ENCODE measurements at places on chromosomes 5 and 9. TPM values are rescaled to one million over a fixed set of nuclear protein-coding genes. Genes with fewer than 3 reads are reported as not detected.

DNA sequence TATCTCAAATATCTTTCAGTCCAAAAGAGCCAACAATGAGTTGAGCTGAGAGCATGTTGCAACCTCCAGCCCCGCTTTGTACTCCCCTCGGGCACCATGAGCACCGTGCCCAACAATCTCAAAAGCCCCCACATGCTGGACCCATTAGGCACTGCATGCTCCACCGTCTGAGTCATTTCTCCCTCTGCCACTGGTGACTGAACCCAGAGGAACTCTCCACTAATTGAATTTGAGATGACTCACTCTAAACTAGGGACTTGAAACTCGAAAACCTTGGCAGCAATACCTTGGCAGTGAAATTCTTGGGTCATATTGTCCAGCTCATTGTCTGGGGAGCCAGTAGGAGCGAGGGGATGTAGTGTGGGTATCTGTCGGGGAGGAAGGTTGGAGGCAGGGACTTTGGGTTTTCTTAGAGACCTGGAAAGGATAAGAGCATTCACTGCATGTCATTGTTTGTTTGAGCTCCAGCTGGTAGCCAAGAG lies 49.9 kb upstream of the SLIT3 start:
- no peak overlapping the region for H3K4me3 ChIP-seq
- H3K27ac ChIP-seq: peak overlapping the region; percentile 98
- no peaks in the 10 kb centered on the region for H3K36me3 ChIP-seq
- H3K4me1 ChIP-seq: peaks cover 66% of the 10 kb centered on the region

- H3K4me1 ChIP-seq: no peaks in the 10 kb centered on the region
- no peak for DNase-seq
- H3K27ac ChIP-seq: no peak overlapping the region
- H3K36me3 ChIP-seq: no peaks in the 10 kb centered on the region
- peaks cover 64% of the 10 kb centered on the region for H3K27me3 ChIP-seq
Measured at GRCh38 chr5:178057839-178058238, 55.5 kb upstream of the N4BP3 start.

- H3K27ac ChIP-seq: no peak overlapping the region
- H3K27me3 ChIP-seq: no peaks in the 10 kb centered on the region
- no peak for DNase-seq
- no peak overlapping the region for H3K4me3 ChIP-seq
- no peaks in the 10 kb centered on the region for H3K36me3 ChIP-seq
- peaks cover 5% of the 10 kb centered on the region for H3K4me1 ChIP-seq
Measured at GRCh38 chr9:76198336-76198735, 195.9 kb downstream of the RFK start.

GRCh38 chr9:124363326-124364096 lies 51.7 kb downstream of the PSMB7 start:
- DNase-seq: no peak
- no peak overlapping the region for H3K4me3 ChIP-seq
- no peaks in the 10 kb centered on the region for H3K27me3 ChIP-seq
- peaks cover 13% of the 10 kb centered on the region for H3K4me1 ChIP-seq

DNA sequence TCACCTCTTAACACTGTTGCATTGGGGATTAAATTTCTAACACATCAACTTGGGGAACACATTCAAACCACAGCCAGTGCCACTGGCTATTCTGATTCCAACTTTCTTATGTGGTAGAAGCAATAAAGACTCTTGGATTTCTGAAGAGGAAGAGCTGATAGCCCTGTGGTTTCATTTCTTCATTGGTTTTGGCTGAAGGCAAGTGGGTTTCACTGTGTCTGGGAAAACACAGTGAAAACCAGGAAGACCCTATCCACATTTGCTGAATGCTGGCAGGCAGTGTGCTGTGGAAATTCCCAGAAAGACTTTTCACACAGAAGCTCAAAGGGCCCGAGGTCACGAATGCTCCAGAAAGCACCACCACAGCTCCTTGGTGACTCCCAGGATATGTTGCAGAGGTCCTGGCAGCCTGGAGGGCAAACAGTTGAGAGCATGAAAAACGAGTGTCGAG lies 67.1 kb downstream of the DAPK1 start:
- H3K27ac ChIP-seq: no peak overlapping the region
- H3K4me1 ChIP-seq: peaks cover 27% of the 10 kb centered on the region
- H3K27me3 ChIP-seq: no peaks in the 10 kb centered on the region
- 0 out of 2 replicates have a peak, but pooled peaks cover 6% of the 10 kb centered on the region for H3K36me3 ChIP-seq
- DNase-seq: no peak
- no peak overlapping the region for H3K4me3 ChIP-seq

- H3K4me3 ChIP-seq: no peak overlapping the region
- no peaks in the 10 kb centered on the region for H3K36me3 ChIP-seq
- DNase-seq: no peak
- H3K27ac ChIP-seq: no peak overlapping the region
- no peaks in the 10 kb centered on the region for H3K27me3 ChIP-seq
Measured at GRCh38 chr9:20135119-20135697, 346.4 kb upstream of the SLC24A2 start.

GRCh38 chr9:128276574-128277270 lies 646 bp downstream of the SWI5 start:
- no peak overlapping the region for H3K27ac ChIP-seq
- H3K36me3 ChIP-seq: peaks cover 13% of the 10 kb centered on the region
- H3K4me1 ChIP-seq: peaks cover 30% of the 10 kb centered on the region
- no peaks in the 10 kb centered on the region for H3K27me3 ChIP-seq
- no peak for DNase-seq

DNA sequence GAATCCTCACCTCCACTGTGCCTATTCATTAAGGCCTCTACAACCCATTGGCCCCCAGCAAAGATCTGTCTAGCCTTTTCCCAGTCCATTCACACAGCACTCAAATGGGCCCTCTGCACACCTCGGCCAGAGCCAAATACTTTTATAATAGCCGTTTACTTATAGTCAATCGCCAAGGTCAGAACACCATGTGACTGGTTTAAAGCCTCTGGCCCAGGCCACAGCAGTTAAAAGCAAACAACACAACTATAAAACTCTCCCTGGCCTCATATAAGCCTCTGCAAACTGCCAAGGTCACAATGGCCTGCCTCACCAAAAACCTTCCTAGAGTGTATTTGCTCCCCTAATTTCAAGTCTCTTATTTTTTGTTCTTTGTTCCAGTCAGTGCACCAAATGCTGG lies 562.6 kb downstream of the CAAP1 start:
- no peak overlapping the region for H3K27ac ChIP-seq
- DNase-seq: no peak
- H3K36me3 ChIP-seq: no peaks in the 10 kb centered on the region

DNA sequence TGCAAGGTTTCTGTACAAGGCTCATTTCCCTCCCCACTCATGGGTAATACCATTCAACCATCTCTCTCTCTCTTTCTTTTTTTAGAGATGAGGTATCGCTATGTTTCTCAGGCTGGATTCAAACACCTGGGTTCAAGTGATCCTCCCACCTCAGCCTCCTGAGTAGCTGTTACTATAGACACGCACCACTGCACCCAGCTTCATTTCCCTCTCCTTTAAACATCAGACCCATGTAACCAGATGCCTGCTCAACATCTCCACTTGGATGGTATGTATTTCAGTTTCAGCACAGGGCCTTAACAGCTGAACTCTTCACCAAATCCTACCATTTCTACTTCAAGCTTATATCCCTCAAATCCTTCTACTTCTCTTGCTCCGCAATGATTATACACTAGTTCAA lies 117.4 kb downstream of the SSBP2 start:
- H3K4me3 ChIP-seq: no peak overlapping the region
- no peaks in the 10 kb centered on the region for H3K4me1 ChIP-seq
- H3K27ac ChIP-seq: no peak overlapping the region
- H3K36me3 ChIP-seq: no peaks in the 10 kb centered on the region
- DNase-seq: no peak

DNA sequence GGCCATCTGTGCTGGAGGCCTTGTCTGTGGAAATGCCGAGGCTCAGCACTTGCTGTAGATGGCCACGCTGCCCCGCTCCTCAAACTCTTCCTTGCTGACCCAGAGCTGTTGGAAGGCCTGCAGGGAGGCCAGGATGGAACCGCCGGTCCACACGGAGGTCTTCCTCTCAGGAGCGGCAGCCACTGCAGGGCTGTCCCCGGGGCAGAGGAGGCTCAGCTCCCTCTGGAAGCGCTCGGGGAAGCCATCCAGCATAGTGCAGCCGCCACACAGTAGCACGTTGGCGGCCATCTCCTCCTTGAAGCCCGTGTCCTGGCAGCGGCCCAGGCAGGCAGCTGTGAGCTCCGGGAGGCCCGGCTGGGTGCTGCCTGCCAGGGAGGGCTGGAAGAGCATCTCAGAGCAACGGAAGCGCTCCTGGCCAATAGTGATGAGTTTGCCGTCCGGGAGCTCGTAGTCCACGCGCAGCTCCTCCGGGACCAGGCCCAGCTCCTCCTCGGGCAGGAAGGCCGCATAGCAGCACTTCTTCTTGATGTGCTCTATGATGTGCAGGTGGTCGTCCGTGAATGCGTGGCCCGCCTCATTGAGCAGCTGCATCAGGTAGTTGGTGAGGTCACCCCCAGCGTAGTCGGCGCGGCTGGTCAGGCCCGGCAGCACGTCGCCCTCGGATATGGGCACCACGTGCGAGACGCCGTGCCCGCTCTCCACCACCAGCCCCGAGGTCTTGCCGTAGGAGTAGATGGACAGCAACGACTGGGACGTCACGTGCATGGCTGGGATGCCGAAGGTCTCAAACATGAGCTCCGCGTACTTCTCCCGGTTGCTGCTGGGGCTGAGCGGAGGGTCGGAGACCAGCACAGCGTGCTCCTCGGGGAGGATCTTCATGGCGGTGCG lies 901 bp downstream of the ACTL7B start:
- no peaks in the 10 kb centered on the region for H3K4me1 ChIP-seq
- DNase-seq: no peak
- H3K27ac ChIP-seq: no peak overlapping the region

DNA sequence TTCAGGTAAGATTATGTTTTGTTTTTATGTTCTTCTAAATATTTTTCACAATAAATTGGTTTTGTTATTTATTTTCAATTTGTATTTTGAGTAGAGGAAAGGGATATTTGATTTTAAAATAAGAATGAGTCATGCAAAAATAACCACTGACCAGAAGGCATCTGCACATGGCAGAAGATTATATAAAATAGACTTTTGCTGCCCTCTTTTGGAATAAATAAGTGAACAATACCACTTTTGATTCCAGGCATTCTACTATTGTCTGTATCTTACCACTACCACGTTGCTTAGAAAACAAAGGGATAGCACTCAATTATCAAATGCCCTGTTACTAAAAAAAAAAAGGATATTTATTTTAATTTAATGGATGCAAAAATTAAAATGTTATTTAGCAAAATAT lies 227.3 kb upstream of the ITGA1 start:
- no peaks in the 10 kb centered on the region for H3K27me3 ChIP-seq
- H3K4me3 ChIP-seq: no peak overlapping the region
- no peaks in the 10 kb centered on the region for H3K4me1 ChIP-seq
- H3K27ac ChIP-seq: no peak overlapping the region

DNA sequence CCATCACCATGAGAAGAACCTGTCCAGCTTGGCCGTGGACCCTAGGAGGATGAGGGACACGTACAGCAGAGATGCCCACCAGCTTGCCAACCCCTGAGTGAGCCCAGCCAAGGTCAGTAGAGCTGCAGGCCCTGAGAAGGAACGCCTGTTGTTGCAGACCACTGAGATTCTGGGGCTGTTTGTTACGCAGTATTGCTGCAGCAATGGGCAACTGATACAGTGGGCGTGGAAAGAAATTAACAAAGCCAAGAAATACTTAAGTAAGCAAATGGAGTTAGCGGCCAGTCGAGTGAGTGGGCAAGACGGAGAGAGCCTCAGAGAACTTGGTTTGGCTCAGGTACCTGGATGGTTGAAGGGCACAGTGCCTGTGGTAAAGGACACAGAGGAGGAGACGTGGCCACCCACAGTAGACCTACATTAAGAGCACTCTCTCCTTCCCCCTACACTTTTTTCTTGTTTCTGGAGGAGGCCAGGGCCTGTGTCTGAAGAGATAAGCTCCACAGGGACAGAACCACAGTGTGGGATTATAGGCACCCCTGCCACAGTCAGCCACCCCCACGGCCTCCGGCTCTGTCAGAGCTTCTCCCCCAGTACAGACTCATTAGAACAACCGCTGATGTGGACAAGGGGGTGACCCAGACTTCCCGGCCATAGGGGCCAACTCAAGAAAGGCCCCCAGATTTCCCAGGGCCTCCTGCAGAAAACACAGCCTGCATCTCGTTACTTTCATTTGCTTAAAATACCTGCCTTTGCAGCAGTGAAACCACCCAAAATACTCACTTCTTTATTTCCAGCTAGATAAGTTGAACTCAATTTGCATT lies 40.1 kb upstream of the GRHPR start:
- H3K27ac ChIP-seq: no peak overlapping the region
- no peaks in the 10 kb centered on the region for H3K27me3 ChIP-seq
- H3K4me3 ChIP-seq: no peak overlapping the region

- H3K27me3 ChIP-seq: no peaks in the 10 kb centered on the region
- peaks cover 16% of the 10 kb centered on the region for H3K36me3 ChIP-seq
- no peak for DNase-seq
- peaks cover 33% of the 10 kb centered on the region for H3K4me1 ChIP-seq
- peak overlapping the region; percentile 91 for H3K27ac ChIP-seq
Measured at GRCh38 chr9:93121316-93122241, 12.5 kb downstream of the NINJ1 start.

- DNase-seq: no peak
- H3K27ac ChIP-seq: no peak overlapping the region
- H3K27me3 ChIP-seq: no peaks in the 10 kb centered on the region
- H3K36me3 ChIP-seq: no peaks in the 10 kb centered on the region
- H3K4me3 ChIP-seq: no peak overlapping the region
- H3K4me1 ChIP-seq: no peaks in the 10 kb centered on the region
Measured at GRCh38 chr9:15333376-15333881, 26.4 kb upstream of the TTC39B start.

GRCh38 chr5:139141446-139142204 lies 56.5 kb downstream of the SIL1 start:
- H3K27ac ChIP-seq: no peak overlapping the region
- peak; percentile 15 for DNase-seq
- H3K36me3 ChIP-seq: no peaks in the 10 kb centered on the region
- H3K27me3 ChIP-seq: no peaks in the 10 kb centered on the region

- H3K27ac ChIP-seq: no peak overlapping the region
- H3K4me3 ChIP-seq: no peak overlapping the region
- 0 out of 2 replicates have a peak, but pooled peaks cover 6% of the 10 kb centered on the region for H3K36me3 ChIP-seq
- DNase-seq: no peak
- no peaks in the 10 kb centered on the region for H3K27me3 ChIP-seq
- H3K4me1 ChIP-seq: peaks cover 14% of the 10 kb centered on the region
Measured at GRCh38 chr5:33776151-33776660, 115.6 kb downstream of the ADAMTS12 start.

- no peak overlapping the region for H3K27ac ChIP-seq
- H3K27me3 ChIP-seq: no peaks in the 10 kb centered on the region
- DNase-seq: no peak
- no peak overlapping the region for H3K4me3 ChIP-seq
- H3K4me1 ChIP-seq: no peaks in the 10 kb centered on the region
Measured at GRCh38 chr5:106894964-106895363, 775.8 kb downstream of the EFNA5 start.

GRCh38 chr9:108844856-108845255 lies 10.9 kb downstream of the ACTL7B start:
- H3K4me1 ChIP-seq: no peaks in the 10 kb centered on the region
- H3K36me3 ChIP-seq: no peaks in the 10 kb centered on the region
- H3K27ac ChIP-seq: no peak overlapping the region
- H3K27me3 ChIP-seq: no peaks in the 10 kb centered on the region
- DNase-seq: no peak

Gene UGT3A1
- total RNA-seq: not detected

Gene TTC23L
- total RNA-seq: 7.1 TPM

Gene TRPM3
- total RNA-seq: 0.26 TPM

Gene CKMT2
- not detected for total RNA-seq

Gene COL23A1
- total RNA-seq: not detected

Gene MCIDAS
- 1.1 TPM for total RNA-seq

Gene SEMA6A
- total RNA-seq: not detected

Gene CSF1R
- 0.72 TPM for total RNA-seq

Gene ENHO
- total RNA-seq: not detected

Gene CDC20B
- not detected for total RNA-seq

Gene GPX8
- 40.2 TPM for total RNA-seq

Gene SREK1IP1
- 12.8 TPM for total RNA-seq

Gene EIF4EBP3
- 4.8 TPM for total RNA-seq

Data from PC-9 (cell line).